NCI-H1417 (cell line): ENCODE measurements at places on chromosomes 6 and 20.

GRCh38 chr6:12679341-12679740 is 37.2 kb upstream of the PHACTR1 start:
- DNase-seq: no peak

DNA sequence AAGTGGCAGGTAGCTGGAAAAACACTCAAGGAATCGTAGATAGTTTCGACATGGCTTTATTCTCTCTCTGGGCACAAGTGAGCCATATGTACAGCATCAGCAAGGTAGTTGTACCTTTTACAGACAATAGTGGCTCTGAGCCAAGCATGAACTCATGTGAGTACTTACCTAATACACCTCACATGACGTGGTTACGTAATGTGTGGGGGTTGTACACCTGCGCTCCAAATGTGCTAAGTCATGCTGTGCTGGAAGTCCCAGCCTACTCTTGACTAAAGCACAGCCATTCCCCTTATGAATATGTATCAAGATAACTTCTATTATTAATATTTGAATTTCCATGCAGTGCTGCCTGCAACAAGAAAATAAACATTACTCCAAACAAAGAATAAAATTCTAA is 78.8 kb upstream of the HMGN3 start:
- DNase-seq: peak; percentile 3

DNA sequence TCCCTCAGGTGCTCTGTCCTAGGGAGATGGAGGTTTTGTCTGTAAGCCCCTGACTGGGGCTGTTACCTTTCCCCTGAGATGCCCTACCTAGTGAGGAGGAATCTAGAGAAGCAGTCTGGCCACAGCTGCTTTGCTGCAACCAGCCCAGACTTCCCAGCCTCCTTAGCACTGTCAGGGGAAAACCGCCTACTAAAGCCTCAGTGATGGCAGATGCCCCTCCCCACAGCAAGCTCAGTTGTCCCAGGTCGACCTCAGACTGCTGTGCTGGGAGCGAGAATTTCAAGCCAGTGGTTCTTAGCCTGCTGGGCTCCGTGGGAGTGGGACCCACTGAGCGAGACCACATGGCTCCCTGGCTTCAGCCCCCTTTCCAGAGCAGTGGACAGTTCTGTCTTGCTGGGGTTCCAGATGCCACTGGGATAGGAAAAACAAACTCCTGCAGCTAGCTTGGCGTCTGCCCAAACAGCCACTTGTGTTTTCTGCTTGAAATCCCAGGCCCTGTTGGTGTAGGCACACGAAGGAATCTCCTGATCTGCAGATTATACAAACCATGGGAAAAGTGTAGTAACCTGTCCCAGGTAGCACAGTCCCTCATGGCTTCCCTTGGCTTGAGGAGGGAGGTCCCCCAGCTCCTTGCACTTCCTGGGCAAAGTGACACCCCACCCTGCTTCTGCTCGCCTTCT is 146.4 kb upstream of the PROKR2 start:
- DNase-seq: no peak

- DNase-seq: no peak
Measured at GRCh38 chr6:84455511-84456029, 228.1 kb upstream of the CEP162 start.
